GM19239 (cell line): ENCODE measurements at places on chromosomes 4 and X.

DNA sequence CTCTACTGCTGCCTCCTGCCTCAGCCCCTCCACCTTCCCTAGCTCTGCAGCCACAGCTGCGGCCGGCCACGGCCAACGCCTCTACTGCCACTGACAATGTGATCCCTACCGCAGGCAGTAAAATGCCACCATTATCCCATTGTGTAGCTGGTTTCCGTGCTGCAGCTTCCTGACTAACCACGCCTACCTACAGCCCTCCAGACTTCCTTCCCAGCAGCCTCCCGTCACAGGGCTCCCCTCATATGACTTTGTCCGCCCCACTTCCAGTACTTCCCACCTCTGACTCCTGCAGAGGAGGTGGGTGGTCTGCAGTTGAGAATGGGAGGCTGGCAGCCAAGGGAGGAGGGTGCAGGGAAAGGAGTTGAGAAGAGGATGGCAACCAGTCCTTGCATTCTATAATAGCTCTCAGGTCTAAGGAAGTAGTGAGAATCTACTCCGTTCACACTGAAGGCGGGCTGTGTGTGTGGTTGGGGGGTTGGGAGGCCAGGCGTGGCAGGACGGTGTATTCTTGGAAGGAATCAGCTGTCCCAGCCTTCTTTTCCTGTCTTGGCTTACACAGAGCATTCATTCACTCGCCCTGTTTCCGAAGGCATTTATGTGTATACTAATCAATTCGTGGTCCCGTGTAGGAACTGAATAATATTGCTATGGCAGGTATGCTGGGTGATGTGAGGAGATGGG lies 33.1 kb upstream of the USP51 start:
- no peak for DNase-seq

- no peak for DNase-seq
Measured at GRCh38 chr4:139761461-139761860, 95.8 kb downstream of the MGST2 start.

GRCh38 chr4:14636563-14636962 lies 365.7 kb upstream of the CPEB2 start:
- DNase-seq: no peak

- no peak for DNase-seq
Measured at GRCh38 chr4:174537634-174538033, 15.3 kb upstream of the HPGD start.

GRCh38 chr4:162456106-162456505 lies 292.3 kb upstream of the FSTL5 start:
- no peak for DNase-seq

DNA sequence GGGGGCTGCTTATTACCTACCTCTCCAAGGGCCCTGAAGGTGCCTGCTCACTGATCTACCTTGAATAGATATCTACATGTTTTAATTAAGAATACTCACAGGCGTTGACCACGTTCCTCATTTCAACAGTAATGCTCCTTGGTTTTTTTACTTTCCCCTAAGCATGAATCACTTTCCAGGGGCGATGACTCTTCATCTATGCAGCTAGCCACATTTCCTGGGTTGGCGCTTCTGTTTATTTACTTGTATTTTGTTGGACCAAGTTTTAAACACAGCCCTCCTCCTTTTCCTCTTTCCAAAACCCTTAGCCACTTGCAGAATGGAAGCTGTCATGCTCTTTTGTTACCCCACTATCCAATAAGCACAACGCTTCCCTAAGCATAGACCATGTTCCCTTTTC lies 50.8 kb downstream of the CBLL2 start:
- no peak for DNase-seq

DNA sequence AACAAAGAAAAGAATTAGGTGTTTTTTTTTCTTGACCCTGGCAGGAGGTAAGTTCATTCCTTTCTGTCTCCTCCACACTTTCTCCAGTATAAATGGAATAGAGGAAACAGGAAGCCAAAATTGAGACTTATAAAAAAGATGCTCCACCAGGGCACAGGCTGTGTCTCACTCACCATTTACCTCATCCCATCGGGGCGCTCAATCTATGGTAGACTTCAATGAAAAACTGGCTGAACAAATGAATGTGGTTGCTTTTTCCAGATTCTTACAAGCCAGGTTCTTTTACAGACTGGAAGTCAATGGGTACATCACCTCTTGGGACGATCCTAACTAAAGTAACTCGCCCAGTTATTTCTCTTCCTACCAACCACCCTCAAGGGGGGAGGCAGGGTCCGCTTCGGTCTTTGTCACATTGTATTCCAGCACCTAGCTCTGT lies 685 bp downstream of the COMMD8 start:
- no peak for DNase-seq

DNA sequence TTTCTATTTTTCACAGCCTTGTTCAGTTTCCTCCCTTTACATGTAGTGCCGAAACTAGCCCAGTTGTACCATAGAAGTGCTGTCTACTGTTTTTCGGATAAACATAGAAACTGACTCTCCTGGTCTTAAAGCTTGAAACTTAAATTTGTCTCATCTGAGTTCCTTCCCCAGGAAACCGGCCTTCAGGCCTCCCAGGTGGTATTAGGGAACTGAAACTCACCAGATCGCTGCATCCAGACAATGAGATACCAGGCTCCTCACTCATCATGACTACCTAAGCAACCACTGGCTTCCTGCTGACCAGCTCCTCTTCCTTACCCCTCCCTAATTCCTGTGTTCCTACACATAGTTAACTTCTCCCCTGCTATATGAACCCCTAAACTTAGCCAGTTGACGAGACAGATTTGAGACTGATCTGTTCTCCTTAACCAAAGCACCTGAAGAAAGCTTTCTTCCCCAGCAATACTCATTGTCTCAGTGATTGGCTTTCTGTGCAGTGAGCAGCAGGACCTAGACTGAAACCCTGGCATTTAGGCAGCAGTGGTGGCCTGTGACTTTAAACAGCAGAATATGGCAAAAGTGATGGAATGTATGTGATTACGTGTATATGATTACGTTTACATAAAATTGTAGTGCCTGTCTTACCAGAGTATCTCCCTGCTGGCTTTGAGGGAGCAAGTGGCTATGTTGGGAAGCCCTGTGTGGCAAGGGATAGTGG lies 959.1 kb upstream of the LCORL start:
- DNase-seq: no peak

- no peak for DNase-seq
Measured at GRCh38 chrX:150482537-150483206, 85.7 kb upstream of the MTM1 start.

DNA sequence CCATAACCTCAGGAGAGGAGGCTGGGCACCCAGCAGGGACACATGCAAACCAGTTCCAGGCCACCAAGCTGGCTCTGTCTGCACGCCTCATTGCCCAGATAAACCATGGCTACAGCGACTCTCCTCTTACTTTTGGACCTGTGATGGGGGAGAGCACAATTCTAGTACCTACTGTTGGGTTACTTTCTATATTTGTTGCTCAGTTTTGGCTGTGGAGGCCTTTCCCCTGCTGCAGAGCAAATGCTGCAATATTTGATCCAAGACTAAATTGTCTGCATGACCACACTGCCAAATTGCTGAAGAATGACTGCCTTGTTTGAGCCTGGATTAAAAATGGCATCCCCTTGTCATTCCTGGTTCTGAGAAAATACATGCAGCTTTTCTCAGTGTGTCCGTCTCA lies 253.5 kb downstream of the ARHGAP10 start:
- no peak for DNase-seq

GRCh38 chr4:14315129-14315528 lies 687.2 kb upstream of the CPEB2 start:
- no peak for DNase-seq

- no peak for DNase-seq
Measured at GRCh38 chr4:15130441-15130840, 128.2 kb downstream of the CPEB2 start.

- DNase-seq: no peak
Measured at GRCh38 chrX:133640161-133641015, 225.1 kb upstream of the GPC4 start.

- DNase-seq: no peak
Measured at GRCh38 chrX:143429131-143429530, 88.1 kb downstream of the SPANXN3 start.

DNA sequence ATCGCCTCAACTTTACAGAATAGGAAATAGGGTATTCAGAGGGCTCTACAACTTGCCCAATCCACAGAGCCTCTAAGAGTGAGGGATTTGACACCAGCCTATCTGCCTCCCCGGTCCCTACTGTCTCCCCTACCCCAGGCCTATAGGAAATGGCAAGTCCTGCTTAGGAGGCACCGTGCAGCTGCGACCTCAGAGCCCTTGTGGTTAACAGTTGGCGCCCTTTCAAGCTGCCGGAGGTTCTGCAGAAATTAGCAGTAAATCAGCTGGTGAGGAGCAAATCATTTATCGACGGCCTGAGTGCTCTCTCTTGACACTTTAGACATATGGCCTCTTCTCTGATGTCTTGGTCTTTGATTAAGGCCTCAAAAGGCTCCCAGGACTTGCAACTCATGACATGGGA lies 96.9 kb downstream of the CLNK start:
- DNase-seq: no peak

- peak; percentile 54 for DNase-seq
Measured at GRCh38 chr4:53748328-53748772, 157.1 kb upstream of the LNX1 start.

DNA sequence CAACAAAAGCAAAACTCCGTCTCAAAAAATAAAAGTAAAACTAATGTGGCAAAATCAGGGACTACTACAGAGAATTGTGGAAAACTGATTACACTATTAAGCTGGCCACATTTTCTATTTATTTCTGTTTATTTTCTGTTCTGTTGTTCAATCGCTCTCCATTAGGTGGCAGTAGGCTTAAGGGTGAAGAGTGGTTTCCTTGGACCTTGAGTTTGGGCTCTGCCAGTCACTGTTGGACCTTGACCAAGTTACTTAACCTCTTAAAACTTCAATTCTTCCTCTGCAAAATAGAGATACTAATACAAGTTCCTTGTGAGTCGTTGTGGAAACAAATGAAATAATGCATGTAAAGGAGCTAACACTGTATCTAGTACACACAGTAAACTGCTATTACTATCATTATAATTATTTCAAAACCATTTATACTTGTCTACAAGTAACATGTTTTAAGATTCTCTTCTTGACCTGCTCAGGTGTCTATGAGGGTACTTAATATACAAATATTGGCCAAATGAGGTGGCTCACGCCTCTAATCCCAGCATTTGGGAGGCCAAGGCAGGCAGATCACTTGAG lies 15.2 kb downstream of the HSD17B11 start:
- no peak for DNase-seq

DNA sequence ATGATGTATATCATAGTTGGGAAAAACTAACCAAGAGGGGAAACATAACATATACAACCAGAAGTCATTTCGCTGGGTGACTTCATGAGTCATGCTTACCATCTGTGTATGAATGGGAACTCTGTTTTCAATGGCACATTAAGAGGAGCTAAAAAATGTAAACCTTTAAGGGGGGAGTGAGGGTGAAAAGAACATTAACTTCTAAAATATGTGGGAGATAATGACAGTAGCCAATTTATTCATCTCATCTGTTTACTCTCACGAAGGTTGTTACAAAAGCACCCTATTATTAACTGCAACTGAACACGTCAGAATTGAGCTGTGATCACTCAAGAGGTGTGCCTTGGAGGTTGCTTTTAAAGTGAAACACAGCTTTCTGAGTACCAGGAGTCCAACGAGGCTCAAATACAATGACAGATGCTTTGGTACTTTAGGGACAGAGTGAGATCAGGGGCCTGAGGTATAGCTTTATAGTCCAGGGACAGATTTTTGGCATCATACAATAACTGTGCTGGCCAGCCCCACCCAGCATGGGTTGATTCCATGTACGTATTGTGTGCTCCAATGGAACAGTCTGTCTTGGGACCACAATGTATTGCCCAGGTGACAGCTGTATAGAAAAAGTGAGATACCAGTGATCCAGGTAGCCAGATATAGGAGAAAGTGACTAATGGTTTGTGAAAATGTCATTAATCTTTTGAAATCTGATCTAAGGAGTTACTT lies 107.3 kb downstream of the AMMECR1 start:
- no peak for DNase-seq

- DNase-seq: no peak
Measured at GRCh38 chr4:108149588-108150380, 18.9 kb downstream of the LEF1 start.

- no peak for DNase-seq
Measured at GRCh38 chr4:101367201-101367600, 19.9 kb upstream of the PPP3CA start.

GRCh38 chr4:10761903-10762302 lies 77.3 kb upstream of the CLNK start:
- no peak for DNase-seq

- DNase-seq: no peak
Measured at GRCh38 chr4:32790803-32791202, 2070.6 kb downstream of the PCDH7 start.

DNA sequence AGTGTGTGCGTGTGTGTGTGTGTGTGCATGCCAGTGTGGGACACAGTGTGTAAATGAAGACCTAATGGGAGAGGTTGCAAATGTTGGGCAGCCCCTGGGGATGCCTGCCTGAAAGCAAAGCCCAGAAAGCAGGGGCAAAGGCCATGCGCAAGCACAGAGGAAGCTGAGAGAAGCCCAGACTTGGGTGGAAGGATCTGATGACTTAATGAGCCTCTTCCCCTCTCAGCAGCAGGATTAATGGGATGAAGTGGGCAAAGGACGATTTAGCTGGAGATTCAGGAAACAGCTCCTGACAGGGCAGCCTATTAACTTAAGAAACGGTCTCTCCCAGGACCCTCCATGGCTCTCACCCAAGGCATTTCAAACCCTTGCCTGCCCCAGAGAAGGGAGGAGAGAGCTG lies 107.3 kb downstream of the EFNB1 start:
- no peak for DNase-seq

DNA sequence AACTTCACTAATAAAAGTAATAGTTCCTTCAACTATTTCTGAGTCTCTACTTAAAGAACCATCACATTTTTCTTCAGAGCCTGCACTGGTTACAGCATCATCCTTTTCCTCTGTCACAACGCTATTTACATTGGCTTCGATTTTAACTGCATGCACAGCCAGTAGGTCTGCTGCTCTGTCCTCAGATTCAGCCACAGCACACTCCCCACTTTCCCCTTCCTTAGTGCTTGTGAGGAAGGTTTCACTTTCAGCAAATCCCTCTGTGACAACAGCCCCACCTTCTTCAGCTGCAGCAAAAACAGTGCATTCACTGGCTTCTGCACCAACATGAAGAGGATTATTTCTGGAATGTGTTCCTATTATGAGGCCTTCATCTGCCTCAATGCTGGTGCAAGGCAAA lies 25.7 kb downstream of the BOD1L1 start:
- DNase-seq: no peak

- DNase-seq: no peak
Measured at GRCh38 chr4:101175896-101176676, 171.2 kb downstream of the PPP3CA start.

- no peak for DNase-seq
Measured at GRCh38 chr4:41644915-41645295, 103.6 kb downstream of the PHOX2B start.

DNA sequence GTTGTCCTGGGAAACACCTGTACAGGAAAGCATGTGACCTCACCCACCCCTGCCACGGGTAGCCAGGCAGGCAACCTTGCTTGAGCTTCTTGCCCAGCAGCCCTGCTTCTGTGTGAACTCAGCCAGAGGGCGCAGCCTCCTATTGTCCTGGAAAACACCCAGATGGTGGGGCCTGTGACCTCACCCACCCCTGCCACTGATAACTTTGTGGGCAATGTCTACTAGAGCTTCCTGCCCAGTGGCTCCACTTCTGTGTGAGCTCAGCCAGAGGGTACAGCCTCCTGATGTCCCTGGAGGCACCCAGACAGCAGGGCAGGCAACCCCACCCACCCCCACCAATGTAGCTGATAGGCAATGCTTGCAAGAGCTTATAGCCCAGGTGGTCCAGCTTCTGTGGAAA lies 146.3 kb downstream of the DTHD1 start:
- DNase-seq: no peak
